GM23248 (cell line): ENCODE measurements at places on chromosomes 7 and 10.

- DNase-seq, result peak; percentile 88
These were observed 69.5 kb upstream of the ZNF438 start for GRCh38 chr10:31101123-31101522.

GRCh38 chr10:61937631-61938351 lies 36.3 kb downstream of the ARID5B start:
- peak; percentile 86 for DNase-seq

- peak; percentile 25 for DNase-seq
These were observed 14.8 kb downstream of the PDAP1 start for GRCh38 chr7:99393355-99394187.

DNA sequence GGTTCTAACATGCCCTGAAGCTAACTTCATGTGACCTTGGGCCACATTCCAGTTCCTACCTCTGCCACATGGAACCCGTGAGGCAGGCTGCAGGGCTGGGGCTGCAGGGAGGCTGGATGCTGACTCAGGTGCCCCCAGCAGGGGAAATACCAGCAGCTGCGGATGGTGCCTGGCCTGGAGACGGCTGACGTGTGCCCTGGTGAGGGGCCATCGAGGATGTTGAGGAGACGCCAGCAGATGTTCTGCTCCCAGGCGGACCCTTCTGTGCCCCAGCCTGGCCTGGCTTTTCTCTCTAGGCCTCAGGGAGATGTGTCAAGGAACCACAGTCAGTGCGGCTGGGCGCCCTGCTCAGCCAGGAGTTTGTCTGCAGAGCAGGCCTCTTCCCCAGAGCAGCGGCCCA lies 8.8 kb downstream of the BAG3 start:
- DNase-seq, result no peak

DNA sequence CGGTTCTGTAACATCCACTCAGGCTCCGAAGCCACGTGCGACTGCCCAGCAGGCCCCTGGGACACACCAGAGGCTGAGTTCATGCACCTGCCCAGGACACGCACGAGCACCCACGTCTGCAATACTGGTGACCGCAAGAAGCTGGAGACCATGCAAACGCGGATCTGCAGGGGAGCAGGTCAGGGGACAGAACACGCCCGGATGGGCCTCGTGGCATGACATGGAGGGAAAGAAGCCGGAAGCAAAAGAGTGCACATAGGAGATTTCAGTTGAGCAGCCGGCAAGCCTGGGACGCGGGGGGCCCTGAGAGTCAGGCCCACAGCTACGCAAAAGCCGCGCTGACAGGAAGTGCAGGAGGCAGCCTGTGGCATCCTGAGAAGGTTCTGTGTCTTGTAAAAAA lies 73.7 kb downstream of the FOXL3 start:
- no peak for DNase-seq

GRCh38 chr7:29345590-29345989 lies 151.0 kb downstream of the CHN2 start:
- DNase-seq, result peak; percentile 39

- no peak for DNase-seq
These were observed 44.5 kb downstream of the HHEX start for GRCh38 chr10:92734301-92734700.

GRCh38 chr10:100372415-100373297 lies 25.6 kb downstream of the SCD start:
- DNase-seq, result peak; percentile 9

GRCh38 chr10:43386549-43386948 lies 15.1 kb downstream of the FXYD4 start:
- no peak for DNase-seq

DNA sequence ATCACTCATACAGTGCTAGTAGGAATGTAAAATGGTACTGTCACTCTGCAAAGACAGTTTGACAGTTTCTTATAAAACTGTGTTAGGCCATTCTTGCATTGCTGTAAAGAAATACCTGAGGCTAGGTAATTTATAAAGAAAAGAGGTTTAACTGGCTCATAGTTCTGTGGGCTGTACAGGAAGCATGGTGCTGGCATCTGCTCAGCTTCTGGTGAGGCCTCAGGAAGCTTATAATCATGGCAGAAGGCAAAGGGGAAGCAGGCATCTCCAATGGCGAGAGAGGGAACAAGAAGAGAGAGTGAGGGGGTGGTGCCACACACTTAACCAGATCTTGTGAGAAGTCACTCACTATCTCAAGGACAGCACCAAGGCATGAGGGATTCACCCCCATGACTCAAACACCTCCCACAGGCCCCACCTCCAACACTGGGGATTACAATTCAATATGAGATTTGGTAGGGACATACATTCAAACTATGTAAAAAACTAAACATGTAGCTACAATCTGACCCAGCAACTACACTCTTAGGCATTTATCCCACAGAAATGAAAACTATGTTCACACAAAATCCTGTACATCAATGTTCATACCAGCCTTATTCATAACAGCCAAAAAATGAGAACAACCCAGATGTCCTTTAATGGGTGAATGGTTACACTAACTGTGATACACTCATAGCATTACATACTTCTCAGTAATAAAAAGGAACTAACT lies 5.0 kb downstream of the ALDH18A1 start:
- peak; percentile 21 for DNase-seq

GRCh38 chr10:21637795-21638194 lies 103.8 kb downstream of the MLLT10 start:
- DNase-seq, result no peak
